Astrocyte of the cerebellum (primary cell): ENCODE measurements at places on chromosomes 2 and 18.

GRCh38 chr2:57376985-57377384 lies 669.6 kb upstream of the VRK2 start:
- DNase-seq, result no peak

GRCh38 chr18:261398-262073 lies 6.3 kb downstream of the THOC1 start:
- DNase-seq, result no peak

- DNase-seq, result no peak
These were observed 115.4 kb upstream of the CDC42EP3 start for GRCh38 chr2:37786854-37787253.

GRCh38 chr2:207434306-207434705 lies 95.5 kb upstream of the CREB1 start:
- DNase-seq, result no peak

DNA sequence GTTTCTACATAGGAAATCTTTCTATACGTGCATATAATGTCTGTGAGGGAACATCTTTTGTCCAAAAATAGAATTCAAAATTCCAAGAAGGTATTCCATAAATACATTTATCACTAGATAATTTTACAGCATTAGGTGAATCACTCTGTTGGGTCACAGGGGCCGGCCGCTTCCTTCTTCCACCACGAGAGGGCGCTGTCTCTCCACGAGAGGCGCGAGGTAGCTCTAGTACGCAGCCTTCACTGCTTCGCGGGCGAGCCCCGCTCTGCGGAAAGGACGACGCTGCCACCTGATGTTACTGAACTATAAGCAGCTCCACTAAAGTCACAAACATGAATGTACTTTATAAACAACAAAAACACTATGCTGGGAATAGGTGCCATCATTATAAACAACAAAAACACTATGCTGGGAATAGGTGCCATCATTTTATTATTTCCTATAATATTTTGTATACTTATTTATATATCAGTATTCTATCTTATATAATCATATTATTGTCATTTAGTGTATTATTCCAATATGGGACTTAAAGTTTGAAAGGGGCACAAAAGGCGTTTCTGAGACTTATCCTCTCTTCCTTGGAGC lies 69.4 kb upstream of the REV1 start:
- DNase-seq, result peak; percentile 45

- DNase-seq, result no peak
These were observed at the start of gene ITM2C for GRCh38 chr2:230864605-230865306. ITM2C (plus strand) TSS chr2:230864942; CDS start chr2:230865026, 84 bp downstream.

GRCh38 chr2:80071941-80072340 lies 232.6 kb downstream of the LRRTM1 start:
- DNase-seq, result no peak

GRCh38 chr2:240645801-240646175 lies 20.5 kb downstream of the GPR35 start:
- DNase-seq, result no peak

- DNase-seq, result no peak
These were observed 91.4 kb upstream of the AQP4 start for GRCh38 chr18:26956863-26957262.

- peak; percentile 42 for DNase-seq
These were observed 133.7 kb upstream of the MEIS1 start for GRCh38 chr2:66301022-66301766.

GRCh38 chr2:63544017-63544627 lies 44.2 kb downstream of the WDPCP start:
- peak; percentile 8 for DNase-seq

GRCh38 chr2:109352898-109353689 lies 224.1 kb downstream of the SH3RF3 start:
- DNase-seq, result no peak

GRCh38 chr2:159035790-159036411 lies 67.5 kb downstream of the TANC1 start:
- peak; percentile 57 for DNase-seq

DNA sequence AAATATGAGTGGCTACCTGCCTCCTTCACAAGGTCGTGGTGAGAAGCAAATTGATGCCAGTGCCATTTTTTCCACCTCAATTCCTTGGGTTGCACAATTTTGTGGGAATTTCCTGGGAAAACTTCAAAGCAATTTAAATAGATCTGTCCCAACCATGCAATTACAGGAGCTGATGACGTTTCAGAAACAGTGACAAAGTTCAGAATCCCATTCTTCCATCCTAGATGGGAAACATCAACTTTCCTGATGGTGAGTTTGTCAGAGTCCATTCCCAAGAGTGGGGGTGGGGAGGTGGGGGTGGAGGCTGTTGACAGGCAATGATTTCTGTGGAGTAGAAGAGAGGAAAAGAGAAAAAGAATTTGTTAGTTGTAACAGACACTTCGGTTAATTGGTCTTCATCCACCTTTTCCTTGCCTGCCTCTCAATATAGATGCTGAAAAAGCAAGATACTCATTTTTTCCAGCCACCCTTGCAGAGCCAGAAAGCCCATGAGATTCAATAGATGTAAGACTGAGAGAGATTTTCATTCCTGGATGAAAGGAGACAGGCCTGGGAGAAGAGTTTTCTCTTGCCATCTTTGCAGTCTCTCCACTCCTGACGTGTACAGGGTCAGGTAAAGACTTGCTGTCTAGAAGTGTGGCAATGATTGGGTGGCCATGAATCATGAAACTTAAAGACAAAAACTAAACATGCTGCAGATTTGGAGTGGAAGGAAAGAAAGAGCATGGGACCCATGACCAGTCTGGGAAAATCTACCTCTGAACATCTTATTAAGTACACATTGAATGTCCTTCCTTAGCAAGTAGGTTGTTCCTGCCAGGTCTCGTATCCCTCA lies 47.3 kb downstream of the SOCS6 start:
- DNase-seq, result no peak

- DNase-seq, result no peak
These were observed 57.6 kb downstream of the MTCL1 start for GRCh38 chr18:8762968-8763367.

DNA sequence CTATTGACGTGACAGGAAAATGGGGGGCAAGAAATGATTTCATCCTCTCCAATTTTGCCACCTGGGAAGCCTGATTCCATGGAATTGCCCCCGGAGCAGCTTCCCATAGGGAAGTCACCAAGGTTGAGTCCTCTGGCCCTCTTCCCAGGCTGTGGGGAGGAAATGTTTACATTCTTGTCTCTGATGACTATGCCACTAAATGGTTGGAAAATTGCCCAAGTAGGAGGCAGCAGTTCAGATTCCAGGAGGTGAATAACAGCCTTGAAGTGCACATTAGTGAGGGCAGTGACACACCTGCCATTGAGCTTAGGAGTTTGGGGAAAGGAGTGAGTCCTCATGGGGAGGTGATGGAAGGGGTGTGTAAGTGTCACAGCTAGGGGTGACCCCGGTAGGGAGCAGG lies 449.2 kb upstream of the DCC start:
- DNase-seq, result peak; percentile 79

DNA sequence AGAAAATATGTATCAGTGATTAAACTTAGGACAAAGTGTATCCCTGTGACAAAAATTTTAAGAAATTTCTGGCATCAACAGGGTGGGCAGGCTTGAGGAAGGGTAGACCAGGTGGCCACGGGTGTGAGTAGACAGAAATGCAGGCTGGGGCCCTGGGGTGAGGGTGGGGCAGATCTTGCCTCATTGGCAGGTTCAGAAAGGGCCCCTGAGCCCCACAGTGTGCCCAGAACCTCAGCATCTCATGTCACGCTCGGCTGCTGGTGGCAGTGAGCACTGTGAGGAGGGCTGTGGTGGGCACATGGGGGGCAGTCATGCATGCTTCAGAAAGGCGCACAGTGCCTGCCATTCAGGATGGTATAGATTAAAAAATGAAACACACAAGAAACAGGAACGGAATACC lies 7.6 kb upstream of the ASB18 start:
- no peak for DNase-seq

GRCh38 chr2:72037261-72037666 lies 110.4 kb downstream of the CYP26B1 start:
- no peak for DNase-seq

- DNase-seq, result no peak
These were observed 16.8 kb downstream of the RPL31 start for GRCh38 chr2:101018934-101019333.

DNA sequence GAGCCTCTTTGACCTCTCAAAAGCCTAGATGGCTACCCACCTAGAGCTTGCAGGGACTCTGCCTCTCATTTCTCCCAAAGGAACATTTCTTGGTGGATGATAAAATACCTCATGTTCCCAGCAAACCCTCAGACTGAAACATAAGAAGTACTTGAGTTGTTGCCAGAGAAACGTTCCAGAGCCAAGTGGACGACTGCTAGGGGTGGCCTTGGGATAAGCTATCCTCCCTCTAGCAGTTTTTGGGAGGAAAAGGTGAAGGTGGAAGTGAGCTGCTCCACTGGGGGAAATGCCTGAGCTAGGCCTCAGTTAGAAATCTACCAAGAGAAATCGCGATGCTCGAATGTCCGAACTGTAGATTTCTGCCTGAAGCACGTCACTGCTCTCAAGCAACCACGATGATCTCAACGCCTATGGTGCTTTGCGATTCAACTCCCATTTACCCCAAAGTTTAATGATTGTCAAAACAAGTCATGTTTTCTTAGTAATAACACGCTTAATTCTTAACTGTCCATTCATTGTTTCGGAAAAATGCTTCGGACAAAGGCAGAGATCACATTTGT lies 91.5 kb downstream of the CCBE1 start:
- peak; percentile 32 for DNase-seq

GRCh38 chr18:74874351-74874750 lies 276.7 kb downstream of the ZNF407 start:
- DNase-seq, result no peak

DNA sequence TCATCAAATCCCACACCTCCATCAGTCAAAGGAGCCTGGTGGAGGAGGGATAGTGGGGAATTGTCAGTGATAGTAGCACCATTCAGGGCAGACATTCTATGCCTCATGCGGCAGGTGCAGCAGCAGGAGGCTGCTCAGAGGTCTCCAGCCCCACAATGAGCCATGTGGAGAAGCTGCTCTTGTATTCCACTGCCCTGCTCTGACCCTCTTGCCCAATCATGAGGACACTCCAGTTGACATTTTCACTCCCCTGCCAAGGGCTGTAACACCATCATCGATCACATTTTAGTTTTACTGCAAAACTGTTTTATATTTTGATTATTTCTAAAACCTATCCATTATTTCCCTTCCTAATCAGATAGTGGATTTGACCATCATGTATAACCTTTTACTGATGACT lies 487.6 kb upstream of the KLHL29 start:
- DNase-seq, result no peak

DNA sequence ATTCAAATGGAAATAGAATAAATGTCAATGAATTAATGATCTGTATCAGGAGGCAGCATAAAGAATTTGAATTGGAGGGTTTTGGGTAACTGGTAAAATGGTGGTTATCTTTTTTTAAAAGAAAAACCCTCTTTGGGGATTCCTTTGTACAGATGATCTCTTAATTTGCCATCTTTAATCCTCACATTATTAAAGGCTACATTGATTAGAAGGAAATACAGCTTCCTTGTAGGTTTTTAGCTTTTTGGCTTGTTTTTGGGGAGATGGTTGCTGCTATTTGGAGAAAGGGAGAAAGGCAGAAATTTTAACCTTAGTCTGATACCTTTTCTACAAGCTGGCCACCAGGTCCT lies 600 bp upstream of the MAPRE2 start:
- DNase-seq, result no peak

- peak; percentile 80 for DNase-seq
These were observed 81.4 kb upstream of the CABLES1 start for GRCh38 chr18:23053776-23054457.

DNA sequence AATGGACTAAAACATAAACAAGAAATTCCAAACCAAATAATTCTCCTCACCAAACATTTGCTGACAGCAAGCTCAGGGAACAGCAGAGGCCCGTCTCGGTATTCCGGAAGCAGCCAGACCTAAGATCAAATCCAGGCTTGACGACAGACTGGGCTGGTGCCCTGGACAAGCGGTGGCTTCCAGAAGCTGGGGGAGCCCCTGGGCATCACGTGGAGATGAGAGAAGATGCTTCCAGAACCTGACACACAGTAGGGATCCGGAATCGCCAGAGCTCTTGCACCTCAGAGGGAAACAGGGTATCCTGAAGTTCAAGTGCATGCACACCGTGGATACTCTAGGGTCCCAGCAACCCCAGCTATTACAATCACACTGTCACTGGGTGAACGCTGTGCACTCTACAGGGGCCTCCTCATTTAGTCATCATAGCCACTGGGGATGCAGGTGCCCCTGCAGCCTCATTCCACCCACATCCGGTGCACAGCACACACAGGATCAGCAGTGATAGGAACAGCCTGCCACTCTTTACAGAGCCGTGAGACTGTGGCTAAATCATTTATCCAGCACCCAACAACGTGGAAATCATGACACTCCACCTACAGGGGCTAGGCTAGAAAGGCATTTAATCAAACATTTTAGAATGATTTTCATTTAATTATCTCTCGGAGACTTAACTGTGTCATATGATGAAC lies 102.6 kb downstream of the HDAC4 start:
- DNase-seq, result no peak

DNA sequence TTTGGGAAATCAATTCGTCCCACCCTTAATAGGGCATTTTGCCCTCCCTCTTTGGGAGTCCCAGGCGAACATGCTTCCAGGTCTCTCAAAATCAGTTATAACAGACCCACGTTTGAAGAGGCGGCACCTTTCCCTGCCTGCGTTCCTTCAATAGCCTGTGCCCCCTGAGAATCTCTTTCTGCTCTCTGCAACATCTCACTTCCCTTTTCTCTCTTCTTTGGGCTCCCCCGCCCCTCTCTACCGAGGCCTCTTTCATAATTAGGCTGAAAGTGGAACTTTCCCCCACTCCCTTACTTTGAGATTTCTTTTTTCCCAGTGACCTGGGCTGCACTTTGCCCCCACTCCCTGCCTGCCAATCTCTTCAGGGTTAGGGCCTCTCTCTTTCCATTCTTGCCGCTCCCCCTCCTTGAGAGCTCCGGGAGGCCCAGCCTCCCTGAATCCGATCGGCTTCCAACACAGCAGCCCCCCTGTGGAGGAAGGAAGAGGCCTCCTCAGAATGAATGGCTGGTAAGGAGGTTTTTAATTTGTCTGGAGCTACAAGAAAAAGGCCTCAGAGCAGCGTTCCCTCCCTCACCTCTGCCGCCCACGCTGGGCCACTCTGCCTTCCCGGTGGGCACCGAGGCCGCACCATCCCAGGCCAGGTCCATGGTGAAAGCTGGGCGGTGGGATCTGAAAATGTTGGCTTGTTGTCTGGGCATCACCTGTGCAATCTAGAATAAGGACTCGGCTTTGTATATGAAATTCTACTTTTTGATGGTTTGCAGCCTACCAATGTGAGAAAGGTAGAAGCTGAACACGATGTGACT lies 162.6 kb upstream of the SIX3 start:
- no peak for DNase-seq

- DNase-seq, result no peak
These were observed 105.9 kb downstream of the SRBD1 start for GRCh38 chr2:45505138-45505537.
